Hematopoietic multipotent progenitor cell (in vitro differentiated cells): ENCODE measurements at places on chromosomes 7 and 10.

DNA sequence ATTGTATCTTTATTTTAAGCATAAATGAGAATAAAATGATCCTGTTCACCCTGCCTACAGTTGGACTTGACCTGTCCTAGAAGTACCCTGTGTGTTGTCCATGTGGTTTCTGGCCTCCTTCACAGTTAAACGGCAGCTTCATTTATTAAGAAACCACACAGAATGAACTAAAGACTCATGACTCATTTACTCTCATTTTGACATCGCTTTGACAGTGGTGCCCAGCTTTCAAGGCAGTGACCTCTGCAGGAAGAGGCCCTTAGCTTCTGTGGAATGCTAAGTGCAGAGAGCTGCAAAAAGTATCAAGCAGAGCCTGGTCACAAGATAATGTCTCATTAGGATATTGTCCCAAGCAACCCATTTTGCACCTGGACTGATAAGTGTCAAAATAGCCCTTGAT, 93.4 kb downstream of the AVL9 start:
- peak; percentile 3 for DNase-seq

- DNase-seq: peak; percentile 12
These were observed 10.2 kb downstream of the STK32C start for GRCh38 chr10:132297526-132297925.

DNA sequence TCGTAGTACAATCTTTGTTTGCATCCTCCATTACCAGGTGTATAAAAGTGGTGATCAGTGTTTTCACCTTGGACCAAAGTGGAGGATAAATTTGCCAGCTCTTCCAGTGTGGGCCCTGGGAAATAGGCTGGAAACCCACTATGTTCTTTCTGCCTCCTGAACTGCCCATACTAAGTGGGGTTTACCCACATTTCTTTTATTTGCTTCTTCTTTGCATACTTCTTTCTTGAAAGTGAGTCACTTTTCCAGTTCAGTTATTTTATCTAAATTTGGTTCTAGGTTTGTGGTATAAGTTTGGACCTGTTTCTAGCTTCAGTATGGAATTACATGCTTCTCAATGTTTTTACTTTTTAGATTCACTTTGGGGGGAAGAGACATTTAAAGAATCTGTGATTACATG, 126.2 kb upstream of the ACBD5 start:
- no peak for DNase-seq

DNA sequence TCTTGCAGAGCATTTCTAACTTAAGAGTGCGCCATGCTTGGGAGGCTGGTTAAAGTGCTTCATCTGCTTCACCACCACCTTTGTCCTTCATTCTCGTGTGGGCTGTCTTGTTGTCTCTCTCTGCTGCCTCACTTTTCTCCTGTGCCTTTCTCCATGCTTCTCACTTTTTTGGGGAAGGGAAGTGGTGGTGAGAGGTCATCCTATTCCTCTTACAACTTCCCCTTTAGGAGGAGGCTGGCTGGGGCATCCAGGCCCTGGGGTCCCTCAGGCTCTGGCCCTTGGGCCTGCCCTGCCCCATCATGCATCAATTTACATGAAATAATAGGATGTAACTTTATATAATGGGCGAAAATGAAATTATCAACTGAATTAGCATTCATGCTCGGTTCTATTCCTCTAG, 39.9 kb upstream of the PIP4K2A start:
- DNase-seq: no peak

DNA sequence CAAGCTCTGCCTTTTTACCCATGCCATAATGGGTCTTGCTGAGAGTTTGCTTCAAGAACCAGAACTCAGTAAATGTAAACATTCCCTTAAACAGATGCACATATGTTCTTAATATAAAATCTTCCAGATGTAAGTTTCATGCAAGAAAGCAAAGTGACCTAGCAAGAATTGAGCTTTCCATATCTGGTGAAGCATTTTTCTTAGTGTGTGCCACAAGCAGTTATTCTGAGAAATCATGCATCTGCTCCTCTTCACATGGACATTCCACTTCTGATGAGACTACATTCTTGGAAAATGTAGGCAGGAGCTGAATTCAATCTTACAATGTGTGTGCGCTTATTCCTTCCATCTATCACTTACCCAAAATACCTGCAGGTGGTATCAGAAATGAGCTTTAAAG, 227.8 kb upstream of the LRRTM3 start:
- no peak for DNase-seq

- DNase-seq: no peak
These were observed 21.4 kb upstream of the PAX2 start for GRCh38 chr10:100723770-100724530.

GRCh38 chr7:8831376-8831775, 398.0 kb downstream of the NXPH1 start:
- DNase-seq: no peak

DNA sequence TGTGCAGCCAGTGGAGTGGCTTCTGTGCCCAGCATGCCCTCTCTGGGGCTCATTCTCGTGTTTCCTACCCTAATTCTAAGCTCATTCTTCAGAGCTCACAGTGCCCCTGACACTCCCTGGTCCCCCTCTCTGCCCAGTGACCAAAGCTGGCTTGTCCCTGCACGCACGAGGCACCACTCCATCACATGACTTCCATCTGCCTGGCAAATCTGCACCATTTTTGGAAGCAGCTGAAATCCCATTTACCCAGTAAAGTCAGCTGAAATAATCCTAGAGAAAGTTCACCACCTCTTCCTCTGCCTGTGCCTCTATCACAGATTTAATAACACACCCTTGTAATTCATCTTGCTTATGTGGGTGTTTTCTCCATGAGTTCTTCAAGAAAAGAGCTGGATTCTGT, 616.9 kb downstream of the PTPRN2 start:
- no peak for DNase-seq

DNA sequence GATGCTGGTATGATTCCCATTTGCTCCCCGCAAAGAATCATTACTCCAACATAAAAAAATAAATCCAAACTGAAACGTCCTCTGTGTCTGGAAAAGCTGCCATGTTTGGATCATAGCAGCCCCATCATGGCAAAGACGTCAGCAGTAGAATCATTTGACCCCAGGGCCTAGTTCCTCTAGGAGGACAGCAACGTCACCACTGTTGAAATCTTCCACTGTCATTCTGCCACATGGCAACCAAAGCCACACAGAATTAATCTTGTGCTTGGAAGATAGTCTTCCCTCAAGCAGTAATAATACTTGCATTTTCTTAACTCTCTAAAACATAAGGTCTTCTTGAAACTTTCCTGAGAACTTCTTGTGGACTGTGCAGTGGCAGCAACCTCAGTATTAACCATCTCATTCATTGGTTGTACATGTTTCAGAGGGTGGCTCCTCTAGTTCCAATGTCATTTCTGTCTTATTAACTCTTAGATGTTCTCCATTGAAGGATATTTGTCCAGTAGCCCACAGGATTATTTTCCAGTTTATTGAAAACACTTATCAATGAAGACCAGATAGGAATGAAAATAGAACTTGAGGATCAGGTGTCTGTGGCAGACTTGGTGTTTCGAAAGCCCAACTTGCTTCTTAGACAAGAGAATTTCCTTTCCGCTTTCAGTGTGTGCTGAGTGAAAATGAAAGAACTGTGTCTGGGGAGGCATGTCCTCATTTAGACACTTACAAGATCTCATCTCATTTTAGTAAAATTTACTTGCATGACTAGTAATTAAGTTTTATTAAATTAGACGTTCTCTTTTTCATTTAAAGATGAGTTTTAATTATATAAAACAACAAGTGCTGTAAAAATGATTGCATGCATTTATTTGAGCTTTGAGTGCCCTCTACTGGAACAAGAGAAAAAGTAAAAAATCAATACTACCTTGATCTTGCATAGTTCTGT, 28.9 kb upstream of the INHBA start:
- DNase-seq: no peak

DNA sequence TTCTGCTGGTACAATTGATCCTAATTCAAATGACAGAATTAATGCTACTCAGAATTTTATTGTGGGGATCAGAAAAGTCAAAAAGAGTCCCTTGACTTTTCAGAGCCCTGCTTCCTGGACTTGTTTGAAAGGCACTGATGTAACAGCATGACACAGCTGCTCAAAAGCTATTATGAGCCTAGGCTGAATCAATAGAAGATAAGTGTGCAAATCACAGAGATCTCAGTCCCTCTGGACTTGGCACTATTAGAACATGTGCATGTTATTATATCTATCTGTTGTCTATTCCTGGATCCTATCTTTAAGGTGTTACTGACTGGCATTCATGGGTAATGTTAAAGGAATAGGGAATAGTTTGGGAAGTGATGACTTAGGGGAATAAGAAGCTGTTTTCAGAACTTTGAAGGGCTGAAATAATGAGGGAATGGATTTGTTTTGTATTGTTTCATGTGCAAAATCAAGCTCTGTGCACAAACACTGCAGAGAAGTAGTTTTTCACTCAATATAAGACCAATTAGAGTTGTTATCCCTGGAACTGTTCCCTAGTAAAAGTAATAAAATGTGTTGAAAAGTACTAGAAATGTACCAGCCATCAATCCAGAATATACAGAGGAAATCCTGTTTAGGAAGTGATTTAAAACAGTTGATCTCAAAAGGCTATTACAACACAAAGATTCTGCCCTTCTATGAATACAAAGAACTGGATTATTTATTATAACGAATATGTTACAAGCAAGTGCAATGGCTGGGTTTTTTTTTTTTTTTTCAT, 814.9 kb upstream of the C7orf33 start:
- no peak for DNase-seq
